ENCODE measurements at places on chromosomes 7 and 10.
A peak's percentile ranks its signal among the peaks of the same experiment; 100 is the strongest.

- no peak for DNase-seq
Observed at GRCh38 chr10:10865303-10865702, 152.4 kb upstream of the CELF2 start.

- no peak for DNase-seq
Observed at GRCh38 chr10:31830887-31831286, 97.7 kb downstream of the ARHGAP12 start.

DNA sequence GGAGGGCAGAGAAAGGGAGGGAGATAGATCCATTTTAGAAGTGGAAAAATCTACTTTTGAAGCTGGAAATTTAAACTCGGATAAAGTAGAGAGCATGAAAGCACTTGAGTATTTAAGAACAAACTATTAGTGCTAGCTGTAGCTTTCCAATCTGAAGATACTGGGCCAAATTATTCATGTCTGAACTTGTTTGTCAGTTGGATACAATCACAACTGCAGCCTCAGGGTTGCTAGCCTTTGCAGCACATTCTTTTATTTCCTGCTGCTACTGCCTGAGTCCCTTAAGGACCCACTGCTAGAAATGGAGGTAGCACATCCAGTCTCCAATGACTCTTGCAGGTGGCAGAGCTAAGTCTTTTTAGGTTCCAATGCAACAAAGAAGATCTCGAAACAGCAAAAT, 8.3 kb upstream of the SLC25A13 start:
- DNase-seq = no peak

- DNase-seq = no peak
Observed at GRCh38 chr7:127954357-127954748, 76.9 kb downstream of the LRRC4 start.

DNA sequence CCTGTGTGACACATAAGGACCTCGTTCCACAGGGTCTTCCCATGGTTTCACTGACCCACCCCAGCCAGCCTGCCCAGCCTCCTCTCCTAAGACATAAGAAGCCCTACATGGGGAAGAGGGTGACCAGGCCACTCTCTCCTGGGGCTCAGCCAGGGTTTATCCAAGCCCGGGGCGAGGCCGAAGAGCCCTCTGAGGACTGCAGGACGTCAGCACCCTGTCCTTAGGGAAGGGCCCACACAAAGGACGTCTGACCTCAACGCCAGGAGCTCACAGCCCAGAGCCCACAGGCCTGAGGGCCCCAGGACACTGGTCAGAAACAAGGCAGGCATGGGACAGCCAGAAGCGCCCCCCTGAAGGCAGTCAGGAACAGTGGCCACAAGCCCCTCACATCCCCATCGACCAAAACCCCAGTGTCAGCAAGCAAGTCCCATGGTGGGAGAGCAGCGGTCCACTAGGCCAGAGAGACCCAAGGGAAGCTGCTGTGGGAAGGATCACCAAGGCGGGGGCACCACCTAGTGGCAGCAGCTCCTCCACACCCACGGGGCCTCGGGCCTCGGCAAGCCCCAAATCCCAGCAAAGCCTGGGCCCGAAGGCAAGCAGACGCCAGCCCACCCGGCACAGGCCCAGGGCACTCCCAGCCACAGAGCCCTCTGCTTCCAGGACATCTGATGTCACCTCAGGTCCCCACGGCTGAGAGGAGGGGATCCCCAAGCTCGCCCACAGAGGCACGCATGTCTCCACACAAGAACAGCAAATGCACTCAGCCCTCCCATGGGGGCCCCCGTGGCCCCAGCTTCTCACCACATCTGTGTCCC, 23.4 kb downstream of the MAD1L1 start:
- peak; percentile 47 for DNase-seq

GRCh38 chr7:96612034-96612433, 97.6 kb downstream of the SEM1 start:
- no peak for DNase-seq

- no peak for DNase-seq
Observed at GRCh38 chr10:5547681-5547930, 22.8 kb downstream of the CALML3 start.

DNA sequence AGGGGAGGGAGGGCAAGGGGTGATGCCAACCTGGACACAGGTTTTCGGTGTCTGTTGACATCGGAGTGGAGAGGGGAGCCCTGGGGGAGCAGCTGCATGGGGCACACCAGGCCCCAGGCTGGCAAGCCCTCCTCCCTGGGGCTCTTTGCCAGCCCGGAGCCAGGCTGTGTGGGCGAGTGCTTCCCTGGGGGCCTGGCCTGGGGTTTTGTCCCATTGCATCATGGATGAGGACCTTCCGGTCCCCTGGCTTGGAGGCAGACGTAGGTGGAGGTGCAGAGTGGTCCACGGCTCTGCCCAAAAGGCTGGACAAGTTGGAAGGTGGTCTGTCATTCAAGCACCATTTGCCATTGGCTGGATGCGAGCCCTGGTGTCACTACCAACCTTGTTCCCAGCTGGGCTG, 34.8 kb downstream of the ZMIZ1 start:
- no peak for DNase-seq

DNA sequence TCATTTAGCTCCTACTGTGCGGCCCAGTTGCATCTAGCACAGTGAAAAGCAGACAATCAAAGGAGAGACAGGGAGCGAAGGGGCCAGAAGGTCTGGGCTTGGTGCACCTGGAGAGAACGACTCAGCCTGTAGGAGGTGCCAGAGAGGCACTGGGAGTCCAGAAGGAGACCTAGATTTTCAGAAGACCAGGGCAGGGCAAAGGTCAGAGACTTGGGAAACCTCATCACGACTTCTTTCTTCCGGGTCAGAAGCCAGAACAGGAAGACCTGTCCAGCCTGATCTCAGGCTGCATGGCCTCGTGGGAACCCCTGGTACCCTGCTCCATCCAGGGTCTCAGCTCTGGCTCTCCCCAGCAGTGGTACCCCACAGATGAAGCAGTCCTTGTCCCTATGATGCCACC, 5.2 kb downstream of the AGAP3 start:
- DNase-seq = no peak

- no peak for DNase-seq
Observed at GRCh38 chr7:127997226-127997922, 33.9 kb downstream of the LRRC4 start.

- no peak for DNase-seq
Observed at GRCh38 chr7:66110856-66111255, 3.8 kb upstream of the CRCP start.

DNA sequence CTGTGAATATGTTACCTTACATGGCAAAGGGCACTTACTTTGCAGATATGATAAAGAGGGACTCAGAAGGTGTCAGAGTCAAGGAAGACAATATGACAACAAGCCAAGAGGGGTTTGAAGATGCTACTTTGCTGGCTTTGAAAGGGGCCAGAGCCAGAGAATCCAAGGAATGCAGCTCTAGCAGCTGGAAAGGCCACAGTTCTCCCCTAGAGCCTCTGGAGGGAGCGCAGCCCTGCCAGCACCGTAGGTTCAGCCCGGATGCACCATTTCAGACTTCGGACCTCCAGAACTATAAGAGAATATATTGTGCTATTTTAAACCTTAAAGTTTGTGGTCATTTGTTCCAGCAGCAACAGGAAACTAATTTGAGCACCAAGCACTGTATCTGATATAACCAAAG, 32.9 kb upstream of the WDR11 start:
- DNase-seq = no peak

- DNase-seq = no peak
Observed at GRCh38 chr10:278707-279106, 143.5 kb downstream of the ZMYND11 start.

GRCh38 chr7:27100694-27101170, 1.8 kb downstream of the HOXA2 start:
- no peak for DNase-seq

GRCh38 chr10:11881030-11881476, 57.9 kb downstream of the PROSER2 start:
- no peak for DNase-seq

DNA sequence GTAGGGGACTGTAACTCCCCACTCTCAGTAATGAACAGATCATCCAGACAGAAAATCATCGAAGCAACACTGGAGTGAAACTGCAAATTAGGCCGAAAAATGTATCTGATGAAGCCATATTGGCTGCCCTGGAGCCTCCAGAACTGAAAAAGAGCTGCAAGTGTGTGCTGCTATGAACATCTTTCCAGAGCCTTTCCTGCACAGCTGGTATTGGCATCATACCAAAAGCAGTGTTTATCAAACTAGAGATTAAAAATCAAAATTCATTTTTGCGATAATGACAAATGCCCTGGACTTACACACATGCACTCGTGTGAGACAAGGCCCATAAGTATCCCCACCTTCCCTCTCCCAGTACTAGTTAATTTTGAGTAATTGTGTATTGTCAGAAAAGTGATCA, 6.8 kb upstream of the CLDN12 start:
- DNase-seq = no peak

DNA sequence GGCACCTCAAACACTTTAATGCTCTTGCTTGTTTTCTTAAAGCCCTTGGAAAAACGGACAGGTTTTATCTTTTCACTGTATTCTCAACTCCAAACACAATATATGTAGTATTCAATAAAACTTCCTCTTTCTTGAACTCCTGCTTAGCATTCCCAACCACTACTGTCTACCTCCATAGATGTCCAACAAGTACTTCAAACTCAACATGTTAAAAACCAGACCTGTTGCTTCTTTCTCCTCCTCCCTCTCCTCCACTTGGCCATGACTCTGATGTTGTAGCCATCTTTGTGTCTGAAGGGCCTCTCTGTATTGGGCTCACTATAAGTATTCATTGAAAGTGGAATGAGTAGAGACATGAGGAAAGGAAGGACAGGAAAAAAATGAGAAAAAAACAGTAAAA, 16.2 kb upstream of the COL17A1 start:
- DNase-seq = no peak

DNA sequence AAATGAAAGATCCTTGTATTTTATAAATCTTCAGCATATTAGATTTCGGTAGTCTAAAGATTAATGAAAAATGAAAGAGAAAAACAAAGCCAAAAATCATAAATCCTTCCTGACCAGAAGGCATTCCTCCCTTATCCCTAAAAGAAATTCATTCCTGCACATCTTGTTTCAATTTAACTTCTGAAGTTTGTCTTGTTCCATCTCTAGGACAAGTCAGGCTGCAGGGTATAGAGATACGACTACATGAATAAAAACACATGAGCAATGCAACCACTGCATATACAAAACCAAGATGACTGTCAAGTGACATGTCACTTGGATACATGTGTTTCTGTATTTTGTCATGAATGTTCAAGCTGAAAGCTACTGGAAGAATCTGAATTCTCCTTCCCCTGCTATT, 214.9 kb downstream of the JAZF1 start:
- DNase-seq = no peak

GRCh38 chr10:28241741-28242399, 61.0 kb downstream of the MPP7 start:
- DNase-seq = no peak

GRCh38 chr10:44198096-44198779, 186.7 kb downstream of the CXCL12 start:
- no peak for DNase-seq

DNA sequence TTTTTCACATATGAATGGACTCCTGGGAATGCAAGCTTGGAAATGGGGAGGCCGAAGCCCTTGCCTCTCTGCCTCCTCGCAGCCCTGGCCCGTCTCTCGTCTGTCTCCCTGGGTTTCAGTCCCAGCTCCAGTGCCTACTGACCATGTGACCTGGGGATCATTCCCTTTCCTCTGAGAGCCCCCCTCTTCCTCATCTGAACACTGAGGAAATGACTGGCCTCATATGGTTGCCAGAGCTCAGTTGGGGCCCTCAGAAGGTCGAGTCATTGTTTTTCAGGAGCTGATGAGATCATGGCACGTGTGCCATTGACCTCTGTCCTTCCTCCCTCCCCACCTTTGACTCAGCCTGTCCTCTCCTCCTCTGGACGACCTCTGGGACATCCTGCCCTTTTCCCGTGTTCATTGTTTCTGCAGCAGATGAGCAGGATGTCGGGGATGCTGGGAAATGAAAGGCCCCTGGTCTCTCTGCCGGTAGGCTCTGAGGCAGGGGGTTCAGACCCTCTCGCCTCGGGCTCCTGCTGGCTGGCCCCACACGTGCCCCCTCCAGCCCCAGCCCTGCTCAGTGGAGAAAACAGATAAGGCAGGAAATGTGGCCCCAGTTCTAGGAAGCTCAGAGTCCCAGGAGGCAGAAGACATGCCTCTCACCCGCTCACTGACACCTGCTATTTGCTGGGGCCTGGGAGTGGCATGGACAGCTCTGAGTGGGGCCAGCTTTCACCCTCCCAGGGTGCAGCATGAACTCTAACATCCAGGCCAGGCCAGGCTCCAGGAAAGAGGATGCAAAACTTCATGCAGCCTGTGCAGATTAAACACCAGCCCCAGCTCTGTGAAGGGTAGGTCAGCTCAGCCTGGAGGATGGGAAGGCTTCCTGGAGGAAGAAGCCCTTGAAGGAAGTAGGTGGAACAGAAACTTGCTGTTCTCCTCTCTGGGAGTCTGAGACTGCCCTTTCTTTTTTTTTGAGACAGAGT, 8.3 kb upstream of the PPP1R35 start:
- no peak for DNase-seq

DNA sequence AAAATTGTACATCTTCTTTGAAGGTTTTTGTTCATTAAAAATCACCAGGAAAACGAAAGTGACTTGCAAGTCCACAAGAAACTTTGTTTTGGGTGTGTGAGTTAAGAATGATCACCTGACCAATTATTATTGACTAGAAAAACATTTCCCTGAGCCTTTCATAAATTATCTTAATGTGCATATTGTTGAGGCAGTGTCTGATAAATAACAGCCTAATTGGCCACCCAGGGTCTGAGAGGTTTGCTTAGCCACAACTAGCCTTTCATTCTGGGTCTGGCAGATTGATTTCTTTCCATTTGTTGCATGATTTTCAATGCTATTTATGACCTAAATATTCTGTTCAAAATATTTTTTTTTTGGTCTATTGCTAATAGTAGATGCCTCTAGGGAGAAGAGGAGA, 152.8 kb downstream of the AUTS2 start:
- DNase-seq = no peak

GRCh38 chr10:14603534-14604102, 171.1 kb downstream of the FAM107B start:
- no peak for DNase-seq

- no peak for DNase-seq
Observed at GRCh38 chr10:96588616-96589419, 2.0 kb upstream of the TM9SF3 start.

DNA sequence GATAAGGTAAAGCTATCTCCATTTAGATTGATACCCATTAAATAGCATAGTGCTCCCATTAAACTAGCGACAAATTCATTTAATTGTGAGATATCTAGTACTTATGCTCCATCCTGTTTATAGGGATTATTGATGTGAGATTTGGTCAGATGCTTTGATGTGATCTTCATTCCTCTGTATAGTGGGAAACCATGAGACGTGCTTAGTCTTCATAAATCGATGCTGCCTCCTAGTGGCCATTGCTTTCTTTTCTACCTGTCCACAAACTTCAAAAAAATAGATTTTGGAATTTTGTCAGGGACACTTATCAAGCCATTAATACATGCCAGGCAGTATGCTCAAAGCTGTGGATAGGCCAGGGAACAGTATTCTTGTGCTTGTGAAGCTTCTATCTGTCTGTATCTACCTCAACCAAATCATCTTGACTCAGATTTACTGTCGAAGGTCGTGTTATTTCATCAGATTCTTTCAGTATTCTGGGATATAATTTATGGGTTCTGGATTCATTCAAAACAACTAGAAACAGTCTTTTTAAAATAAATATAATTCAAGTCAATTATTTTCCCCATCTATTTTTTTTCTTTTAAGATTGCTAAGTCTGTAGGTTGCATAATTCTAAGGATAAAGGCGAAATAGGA, 12.0 kb downstream of the LSM8 start:
- peak; percentile 5 for DNase-seq

- no peak for DNase-seq
Observed at GRCh38 chr10:127734753-127735152, 2.2 kb upstream of the FOXI2 start.

- no peak for DNase-seq
Observed at GRCh38 chr10:88926566-88927415, 25.8 kb downstream of the ACTA2 start.

- DNase-seq = no peak
Observed at GRCh38 chr7:50663396-50664102, 98.3 kb upstream of the DDC start.

Measured in hypothalamus (tissue), 51 donors.